Right hindlimb (tissue), 1 donor: ENCODE measurements at places on chromosomes 5 and 9.

DNA sequence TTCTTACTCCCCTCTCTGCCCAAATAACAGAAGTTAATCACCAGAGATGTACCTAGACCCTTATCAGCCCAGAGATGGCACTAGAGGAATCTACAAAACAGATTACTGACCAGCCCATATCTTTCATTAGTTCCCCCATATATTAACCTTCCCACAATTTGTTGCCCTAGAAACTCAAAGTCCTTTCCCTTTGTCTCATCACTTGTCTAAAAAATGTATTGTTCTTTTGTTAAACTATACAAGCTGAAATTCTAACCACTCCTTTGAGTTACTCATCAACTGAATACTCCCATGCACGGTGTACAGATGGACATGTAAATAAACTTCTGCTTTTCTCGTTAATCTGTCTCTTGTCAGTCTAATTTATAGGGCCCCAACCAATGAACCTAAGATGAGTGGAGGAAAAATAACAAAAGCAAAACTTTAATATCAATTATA is 130.9 kb downstream of the CCDC192 start:
- no peak for DNase-seq

DNA sequence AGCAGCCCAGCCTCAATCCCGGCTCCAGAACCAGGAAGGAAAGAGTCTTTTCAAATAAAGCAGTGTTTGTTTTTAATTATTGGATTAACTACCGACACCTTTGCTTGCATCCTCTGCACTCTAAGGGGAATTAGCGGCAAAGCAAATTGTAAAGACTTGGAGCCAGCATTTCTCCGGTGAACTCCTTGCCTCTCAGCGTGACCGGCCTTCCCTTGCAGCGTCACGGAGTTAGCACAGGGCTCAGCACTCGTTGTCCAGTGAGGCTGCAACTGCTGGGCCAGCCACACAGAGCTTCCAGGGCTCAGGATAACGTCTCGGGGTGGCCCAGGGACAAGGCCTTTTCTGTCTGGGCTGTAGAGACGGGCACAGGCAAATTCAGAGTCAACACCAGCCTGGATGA is 180.6 kb downstream of the OLFM1 start:
- no peak for DNase-seq

DNA sequence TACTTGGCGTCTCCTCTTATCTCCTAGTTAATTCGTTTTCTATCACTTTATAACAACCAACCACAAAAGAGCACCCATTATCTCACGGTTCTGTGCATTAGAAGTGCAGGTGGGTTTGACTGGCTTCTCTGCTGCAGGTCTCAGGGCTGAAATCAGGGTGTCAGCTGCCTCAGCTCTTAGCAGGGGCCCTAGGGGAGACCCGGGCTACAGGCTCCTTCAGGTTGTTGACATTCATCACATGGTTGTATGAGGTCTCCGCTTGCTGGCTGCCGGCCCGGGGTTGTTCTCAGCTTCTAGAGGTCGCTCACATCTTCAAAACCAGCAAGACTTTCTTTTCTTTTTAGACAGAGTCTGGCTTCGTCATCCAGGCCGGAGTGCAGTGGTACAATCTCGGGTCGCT is 2.9 kb upstream of the ZMYND19 start:
- no peak for DNase-seq

- peak; percentile 65 for DNase-seq
These were observed 50.3 kb upstream of the PSD2 start for GRCh38 chr5:139745132-139745799.

DNA sequence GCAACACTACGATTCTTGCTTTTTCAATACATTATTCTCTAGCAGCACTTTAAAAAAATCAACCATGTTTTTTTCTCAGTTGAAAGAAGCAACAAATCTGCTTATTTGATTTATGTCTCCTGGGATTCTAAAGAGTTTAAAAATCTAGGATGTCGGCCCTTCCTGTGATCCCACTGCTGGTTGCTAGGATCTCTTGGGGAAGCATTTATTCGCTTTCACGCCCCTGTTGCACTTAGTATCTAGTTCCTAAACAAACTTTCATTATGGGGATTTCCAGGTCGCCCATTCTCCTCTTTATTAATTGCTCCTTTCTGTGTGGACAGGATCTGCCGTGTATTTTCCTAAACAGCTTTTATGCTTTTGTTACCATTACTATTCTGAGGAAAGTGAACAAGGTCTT is 313.5 kb downstream of the AGTPBP1 start:
- no peak for DNase-seq

- DNase-seq, result no peak
These were observed 1.1 kb downstream of the CRB2 start for GRCh38 chr9:123356851-123357742.

- no peak for DNase-seq
These were observed 67.6 kb upstream of the NR3C1 start for GRCh38 chr5:143471041-143471509.

- no peak for DNase-seq
These were observed 27.8 kb upstream of the ARAP3 start for GRCh38 chr5:141709699-141710267.

GRCh38 chr9:138063785-138064184 is 186.2 kb downstream of the CACNA1B start:
- no peak for DNase-seq

DNA sequence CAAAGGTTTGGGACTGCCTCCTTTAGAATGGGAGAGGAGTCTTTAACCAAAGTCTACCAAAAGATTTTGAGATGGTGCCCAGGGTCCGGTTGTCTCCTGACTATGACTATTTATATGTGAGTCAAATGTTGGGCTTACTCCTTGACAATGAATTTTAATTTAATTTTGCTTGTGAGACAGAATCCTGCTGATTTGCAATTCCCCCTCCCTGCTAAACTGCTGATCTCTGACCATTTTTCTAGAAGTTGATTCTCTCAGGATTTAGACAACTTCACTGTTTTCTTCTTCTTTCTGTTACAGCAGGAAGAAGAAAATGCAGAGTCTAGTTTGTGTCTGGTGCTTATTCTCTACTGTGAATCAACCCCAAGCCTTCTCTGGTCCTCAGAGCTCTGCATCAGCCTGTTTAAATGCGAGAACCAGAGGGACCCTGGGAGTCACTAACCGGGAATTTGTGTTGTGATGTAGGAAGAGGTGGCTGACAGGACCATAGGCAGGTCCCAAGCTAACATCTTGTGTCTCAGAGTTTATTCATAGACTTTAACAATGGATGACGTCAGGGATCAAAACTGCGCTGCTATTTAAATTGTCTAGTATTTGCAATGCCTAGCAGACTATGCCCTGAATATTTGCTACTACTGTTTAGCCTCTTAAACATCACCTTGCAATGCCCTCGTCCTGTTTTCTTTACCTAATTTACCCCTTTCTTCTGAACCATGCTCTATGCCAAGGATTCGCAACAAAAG is 124.0 kb upstream of the TAF11L2 start:
- DNase-seq, result no peak

GRCh38 chr5:56496581-56497063 is 263.5 kb upstream of the ANKRD55 start:
- no peak for DNase-seq

- no peak for DNase-seq
These were observed 31.0 kb upstream of the TGFBI start for GRCh38 chr5:135997673-135998335.

GRCh38 chr9:35415402-35416097 is 74.4 kb upstream of the RUSC2 start:
- DNase-seq, result no peak

- no peak for DNase-seq
These were observed 49.1 kb downstream of the JADE2 start for GRCh38 chr5:134574521-134574920.

DNA sequence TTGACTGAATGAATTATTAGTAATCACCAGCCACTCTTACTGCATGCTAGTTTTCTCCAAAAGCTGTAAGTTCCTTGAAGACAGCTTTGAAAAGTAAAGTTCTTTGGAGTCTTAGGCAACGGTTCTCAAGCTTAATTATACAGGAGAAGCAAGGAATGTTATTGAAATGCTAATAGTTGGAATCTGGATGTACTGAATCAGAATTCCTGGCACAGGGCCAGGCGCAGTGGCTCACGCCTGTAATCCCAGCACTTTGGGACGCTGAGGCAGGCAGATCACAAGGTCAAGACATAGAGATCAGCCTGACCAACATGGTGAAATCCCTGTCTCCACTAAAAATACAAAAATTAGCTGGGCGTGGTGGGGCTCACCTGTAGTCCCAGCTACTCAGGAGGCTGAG is 33.4 kb downstream of the GRIA1 start:
- no peak for DNase-seq

DNA sequence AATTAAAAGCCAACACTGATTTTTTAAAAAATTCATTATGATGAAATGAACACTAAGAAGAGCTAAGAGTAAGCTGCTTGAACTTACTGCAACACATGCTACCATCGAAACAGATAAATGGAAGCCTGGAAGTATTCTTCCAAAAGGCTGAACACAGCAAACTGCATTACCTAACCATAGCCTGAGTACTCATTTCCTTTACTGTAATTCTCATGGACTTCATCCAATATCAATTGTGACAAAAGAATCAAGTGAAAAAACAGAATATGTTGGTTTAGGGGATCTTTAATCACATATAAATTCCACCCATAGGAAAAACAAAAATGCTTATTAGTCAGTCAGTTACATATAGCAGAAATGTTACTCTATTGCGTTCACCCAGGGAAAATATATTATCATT is 68.5 kb downstream of the DROSHA start:
- DNase-seq, result no peak

DNA sequence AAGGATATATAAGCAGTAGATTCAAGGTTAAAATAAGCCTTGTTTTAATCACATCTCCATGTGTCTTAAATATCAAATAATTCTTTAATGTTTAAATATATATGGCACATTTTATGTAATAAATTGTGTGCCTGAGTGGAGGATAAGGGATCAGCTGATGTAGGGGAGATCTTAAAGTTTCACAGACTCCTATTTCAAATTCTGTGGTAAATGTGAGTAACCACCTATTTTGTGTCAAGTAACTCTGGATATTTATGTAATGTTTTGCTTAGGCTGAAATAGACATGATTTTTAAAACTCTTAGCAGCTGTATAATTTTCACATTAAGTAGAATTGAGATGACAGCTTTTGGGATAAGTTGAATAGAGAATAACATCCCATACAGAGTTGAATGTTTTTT is 41.3 kb upstream of the ITGA2 start:
- DNase-seq, result no peak

GRCh38 chr9:127415141-127415540 is 9.0 kb upstream of the ZNF79 start:
- no peak for DNase-seq

DNA sequence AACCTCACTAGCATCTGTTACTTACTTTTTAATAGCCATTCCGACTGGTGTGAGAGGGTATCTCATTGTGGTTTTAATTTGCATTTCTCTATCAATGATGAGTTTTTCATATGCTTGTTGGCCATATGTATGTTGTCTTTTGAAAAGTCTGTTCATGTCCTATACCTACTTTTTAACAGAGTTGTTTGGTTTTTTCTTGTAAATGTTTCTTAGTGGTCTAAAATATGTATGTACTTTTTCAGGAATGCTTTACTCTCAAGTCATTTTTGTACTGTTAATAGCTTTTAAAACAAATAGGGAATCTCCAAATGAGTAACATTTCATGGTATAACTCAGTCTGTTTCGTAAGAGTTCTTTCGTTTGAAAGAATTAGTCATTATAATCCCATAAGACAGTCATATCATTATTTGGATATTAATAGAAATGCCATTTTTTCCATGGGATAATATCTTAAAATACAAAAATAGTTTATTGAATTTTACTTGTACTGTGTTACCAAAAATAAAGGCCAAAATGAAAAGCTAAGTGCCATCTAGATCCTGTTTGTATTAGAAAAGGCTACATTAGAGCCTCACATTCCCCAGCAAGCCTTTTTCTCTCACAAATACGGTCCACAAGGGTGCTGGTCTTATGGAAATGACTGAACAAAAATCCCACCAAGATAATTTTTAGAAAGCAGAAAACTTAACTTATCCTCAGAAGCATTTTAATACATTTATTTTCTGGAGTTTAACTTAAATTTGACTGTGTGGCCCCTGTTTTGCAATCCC is 247.7 kb downstream of the PJA2 start:
- no peak for DNase-seq

DNA sequence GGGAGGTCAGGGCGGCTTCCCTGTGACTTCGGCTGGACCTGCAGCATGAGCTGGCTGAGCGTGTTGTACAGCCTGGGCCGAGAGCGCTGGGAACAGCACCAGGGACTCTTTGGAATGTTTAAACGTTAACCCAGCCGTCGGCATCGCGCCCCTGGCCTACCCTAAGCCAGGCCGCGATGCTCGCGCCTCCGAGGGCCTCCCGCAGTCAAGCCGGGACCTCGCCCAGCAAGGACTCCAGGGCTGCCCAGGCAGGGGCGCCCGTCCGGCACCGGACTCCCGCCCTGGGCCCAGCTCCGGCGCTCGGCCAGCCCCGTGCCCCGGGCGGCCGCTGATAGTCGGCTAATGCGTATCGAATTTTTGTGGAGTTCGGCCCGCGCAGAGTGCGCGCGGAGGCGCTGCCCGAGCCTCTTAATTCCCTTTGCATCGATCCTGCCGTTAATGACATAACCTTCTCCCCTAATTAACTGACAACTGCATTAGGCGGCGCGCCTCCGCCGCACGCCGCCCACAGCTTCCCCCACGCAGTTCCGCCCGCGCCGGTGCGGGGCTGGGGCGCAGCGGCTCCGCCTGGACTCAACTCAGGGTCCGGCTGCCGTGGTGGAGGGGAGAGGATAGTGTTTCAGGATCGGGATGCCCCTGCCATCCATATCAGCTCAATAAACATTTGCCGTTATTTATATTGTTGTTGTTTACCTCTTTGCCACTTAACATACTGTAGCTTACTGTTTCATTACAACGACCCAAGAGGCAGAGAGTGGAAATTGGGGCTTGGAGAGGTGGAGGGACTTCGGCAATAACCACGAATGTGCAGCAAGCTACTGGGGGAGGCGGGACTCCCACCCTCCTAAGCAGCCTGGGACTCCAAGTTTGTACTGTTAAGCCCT is 28.8 kb upstream of the CDC23 start:
- peak; percentile 48 for DNase-seq

DNA sequence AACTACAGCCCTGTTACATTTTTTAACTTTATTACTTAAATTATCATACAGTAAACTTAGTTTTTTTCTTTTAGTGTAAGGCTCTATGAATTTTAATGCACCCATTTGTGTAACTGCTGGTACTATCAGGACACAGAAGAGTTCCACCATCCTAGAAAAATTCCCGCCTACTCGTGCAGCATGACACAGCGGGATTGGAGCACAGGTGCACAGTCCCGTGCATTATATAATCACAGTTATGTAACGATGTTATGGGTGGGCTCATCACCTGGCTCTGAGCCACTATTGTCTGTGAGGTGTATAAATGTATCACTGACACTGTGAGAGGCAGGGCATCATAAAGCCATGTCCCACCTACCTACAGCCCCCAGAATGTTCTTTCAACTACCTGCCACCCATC is 80.7 kb downstream of the DRD1 start:
- DNase-seq, result no peak

- no peak for DNase-seq
These were observed 28.0 kb downstream of the CCNJL start for GRCh38 chr5:160284291-160284873.

GRCh38 chr5:137034764-137035479 is 464.2 kb downstream of the SPOCK1 start:
- no peak for DNase-seq

GRCh38 chr5:756865-757345 is 27.6 kb downstream of the ZDHHC11B start:
- peak; percentile 69 for DNase-seq

GRCh38 chr5:80975065-80975464 is 14.9 kb downstream of the RASGRF2 start:
- no peak for DNase-seq

GRCh38 chr5:37770786-37771185 is 69.1 kb downstream of the GDNF start:
- no peak for DNase-seq

GRCh38 chr5:143140492-143141203 is 262.8 kb downstream of the NR3C1 start:
- no peak for DNase-seq
